ENCODE measurements at places on chromosomes 1 and 21. TPM values are rescaled to one million over a fixed set of nuclear protein-coding genes. Genes with fewer than 3 reads are reported as not detected.

GRCh38 chr1:113875714-113876113 lies 4.2 kb upstream of the PTPN22 start:
- no peak for DNase-seq

DNA sequence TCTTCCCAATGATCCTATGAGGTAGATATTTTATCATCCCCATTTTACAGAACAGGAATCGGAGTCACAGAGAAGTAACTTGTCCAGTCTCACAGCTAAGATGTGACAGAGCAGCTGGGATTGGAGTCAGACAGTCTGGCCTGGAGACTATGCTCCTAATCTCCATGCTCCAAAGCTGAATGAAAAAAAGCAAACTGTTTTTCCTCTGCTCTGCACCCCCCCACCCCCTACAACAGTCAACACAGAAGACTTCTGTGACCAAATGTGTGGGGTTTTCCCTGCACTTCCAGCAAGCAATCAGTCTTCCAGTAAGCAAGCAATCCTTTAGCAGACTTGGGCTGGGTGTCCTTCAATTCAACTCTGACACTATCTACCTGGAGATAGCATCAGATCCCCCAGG lies 33.2 kb downstream of the KIRREL1 start:
- DNase-seq = no peak

- no peak for DNase-seq
Measured at GRCh38 chr21:33762803-33763581, 120.7 kb downstream of the ITSN1 start.

DNA sequence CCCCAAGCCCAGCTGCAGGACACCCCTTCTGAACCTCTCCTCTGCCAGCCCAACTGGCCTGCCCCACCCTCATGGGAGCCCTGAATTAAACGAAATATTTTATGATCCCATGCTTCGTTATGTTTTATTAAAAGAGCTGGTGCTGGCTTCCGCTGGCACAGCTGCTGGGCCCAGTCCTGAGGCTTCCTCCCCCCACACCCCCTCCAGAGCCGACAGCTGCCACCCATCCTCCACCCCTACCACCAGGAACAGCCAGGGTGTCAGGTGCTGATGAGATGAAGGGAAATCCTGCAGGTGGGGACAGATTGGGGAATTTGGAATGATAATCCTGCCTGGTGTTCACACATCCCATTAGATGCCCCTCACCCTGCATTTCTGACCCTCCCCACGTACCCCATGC lies 19.0 kb downstream of the IGSF21 start:
- no peak for DNase-seq

DNA sequence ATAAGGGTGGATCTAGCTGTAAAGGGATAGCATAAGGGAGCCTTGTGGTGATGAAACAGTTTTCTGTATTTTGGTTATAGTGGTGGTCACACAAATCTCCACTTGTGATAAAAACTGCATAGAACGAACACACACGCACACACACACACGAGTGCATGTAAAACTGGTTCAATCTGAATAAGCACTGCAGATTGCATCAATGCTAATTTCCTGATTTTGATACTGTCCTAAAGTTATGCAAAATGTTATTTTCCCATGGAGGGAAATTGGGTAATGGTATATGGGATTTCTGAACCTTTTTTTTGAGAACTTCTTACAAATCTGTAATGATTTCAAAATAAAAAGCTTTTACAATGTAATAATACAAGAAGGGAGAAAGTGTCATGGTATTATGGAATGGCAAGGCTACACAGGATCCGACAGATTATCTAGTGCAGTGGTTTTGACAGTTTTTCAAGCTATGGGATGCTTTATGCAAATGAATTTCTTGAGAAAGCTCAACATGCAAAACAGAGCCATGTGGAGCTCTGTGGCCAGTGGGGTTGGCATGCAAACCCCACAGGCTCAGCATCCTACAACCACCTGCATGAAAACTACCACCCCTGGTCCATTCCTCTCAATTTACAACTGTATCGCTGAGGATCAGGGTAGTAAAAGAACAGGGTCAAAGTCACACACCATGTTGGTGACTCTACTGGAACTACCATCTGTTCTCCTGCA lies 18.8 kb downstream of the SLC41A1 start:
- DNase-seq = no peak

DNA sequence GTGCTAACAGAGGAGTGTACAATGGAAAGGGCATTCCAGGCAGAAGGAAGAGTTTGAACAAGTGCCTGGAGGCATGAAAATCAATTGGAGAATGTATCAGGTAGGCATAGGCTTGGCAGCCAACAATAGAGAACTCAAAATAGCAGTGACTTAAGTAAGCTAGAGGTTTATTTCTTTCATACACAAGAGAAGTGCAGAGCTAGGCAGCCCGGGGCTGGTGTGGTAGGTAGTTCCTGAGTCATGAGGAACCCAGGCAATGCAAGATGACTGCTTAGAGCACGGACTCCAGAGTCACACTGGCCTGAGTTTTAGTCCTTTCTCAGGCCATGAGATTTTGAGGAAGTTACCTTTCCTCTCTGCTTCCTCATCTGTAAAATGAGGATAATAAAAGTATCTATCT lies 74.8 kb upstream of the LRRN2 start:
- DNase-seq = no peak

DNA sequence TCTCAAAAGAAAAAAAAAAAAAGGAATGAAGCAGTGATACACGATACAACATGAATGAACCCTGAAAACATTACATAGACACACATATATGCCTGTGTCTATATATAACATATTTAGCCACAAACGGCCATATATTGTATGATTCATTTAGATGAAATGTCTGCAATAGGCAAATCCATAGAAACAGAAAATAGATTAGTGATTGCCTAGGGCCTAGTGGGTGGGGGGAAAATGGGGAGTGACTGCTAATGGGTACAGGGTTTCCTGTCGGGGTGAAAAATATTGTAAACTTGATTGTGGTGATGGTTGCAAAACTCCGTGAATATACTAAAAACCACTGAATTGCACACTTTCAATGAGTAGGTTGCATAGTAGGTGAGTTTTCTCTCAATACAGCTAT lies 6.0 kb upstream of the H6PD start:
- no peak for DNase-seq

GRCh38 chr1:164905869-164906268 lies 346.9 kb downstream of the PBX1 start:
- no peak for DNase-seq

- no peak for DNase-seq
Measured at GRCh38 chr1:97423403-97423802, 497.4 kb downstream of the DPYD start.

- DNase-seq = no peak
Measured at GRCh38 chr21:45639206-45640000, 4.1 kb upstream of the PCBP3 start.

GRCh38 chr21:15430023-15430422 lies 299.8 kb upstream of the USP25 start:
- DNase-seq = no peak

- DNase-seq = no peak
Measured at GRCh38 chr1:183567584-183567983, 22.7 kb downstream of the NCF2 start.

GRCh38 chr1:32622806-32623681 lies 27.3 kb downstream of the ZBTB8OS start:
- DNase-seq = no peak

DNA sequence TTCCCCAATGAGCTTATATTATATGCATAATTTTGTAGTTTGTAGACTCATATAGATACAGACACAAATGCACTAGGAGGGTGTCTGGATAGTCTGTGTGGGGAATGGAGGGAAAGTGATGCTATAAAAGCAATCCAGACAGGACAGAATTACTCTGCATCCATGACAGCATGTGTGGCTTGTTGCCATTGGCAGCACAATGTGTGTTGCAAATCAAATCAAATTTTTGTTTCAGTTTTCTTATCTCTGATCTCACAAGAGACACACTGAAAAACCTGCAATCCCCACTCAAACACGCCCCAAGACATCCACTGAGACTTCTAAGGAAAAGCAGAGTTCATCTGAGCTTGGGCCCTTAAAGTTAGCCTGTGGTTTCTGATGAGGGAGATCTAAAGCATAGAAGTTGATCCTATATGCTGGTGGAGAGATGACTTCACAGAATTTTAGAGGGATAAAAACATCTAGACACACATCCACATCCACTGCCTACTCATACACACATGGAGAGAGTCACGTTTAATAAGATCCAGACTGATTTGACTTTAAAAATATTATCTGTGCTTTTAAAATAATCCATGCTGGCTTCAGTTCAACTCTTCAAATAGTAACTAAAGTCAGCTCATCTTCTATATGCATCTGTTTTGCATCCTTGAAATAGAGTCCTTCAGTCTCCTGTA lies 313.0 kb upstream of the PLXNA2 start:
- no peak for DNase-seq

DNA sequence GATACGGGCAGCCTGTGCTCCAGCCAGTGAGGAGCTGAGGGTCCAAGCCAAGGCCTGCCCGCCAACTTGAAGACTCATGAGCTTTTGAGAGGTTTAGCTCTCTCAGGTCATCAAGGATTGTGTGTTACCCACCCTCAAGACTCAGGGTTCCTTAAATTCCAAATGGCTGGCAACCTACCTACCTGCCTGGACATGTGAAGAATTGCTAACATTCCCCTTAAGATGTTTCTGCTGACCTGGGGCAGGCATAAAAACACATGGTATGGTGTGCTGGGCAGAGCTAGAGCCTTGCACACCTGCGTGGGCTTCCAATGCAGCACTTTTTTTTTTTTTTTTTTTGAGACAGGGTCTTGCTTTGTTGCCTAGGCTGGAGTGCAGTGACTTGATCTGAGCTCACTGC lies 17.2 kb downstream of the PARP1 start:
- no peak for DNase-seq

- no peak for DNase-seq
Measured at GRCh38 chr1:92899780-92900179, 61.5 kb downstream of the DIPK1A start.

- no peak for DNase-seq
Measured at GRCh38 chr1:30698401-30698981, 24.9 kb downstream of the MATN1 start.

GRCh38 chr1:247247568-247247967 lies 8.3 kb upstream of the VN1R5 start:
- DNase-seq = no peak

DNA sequence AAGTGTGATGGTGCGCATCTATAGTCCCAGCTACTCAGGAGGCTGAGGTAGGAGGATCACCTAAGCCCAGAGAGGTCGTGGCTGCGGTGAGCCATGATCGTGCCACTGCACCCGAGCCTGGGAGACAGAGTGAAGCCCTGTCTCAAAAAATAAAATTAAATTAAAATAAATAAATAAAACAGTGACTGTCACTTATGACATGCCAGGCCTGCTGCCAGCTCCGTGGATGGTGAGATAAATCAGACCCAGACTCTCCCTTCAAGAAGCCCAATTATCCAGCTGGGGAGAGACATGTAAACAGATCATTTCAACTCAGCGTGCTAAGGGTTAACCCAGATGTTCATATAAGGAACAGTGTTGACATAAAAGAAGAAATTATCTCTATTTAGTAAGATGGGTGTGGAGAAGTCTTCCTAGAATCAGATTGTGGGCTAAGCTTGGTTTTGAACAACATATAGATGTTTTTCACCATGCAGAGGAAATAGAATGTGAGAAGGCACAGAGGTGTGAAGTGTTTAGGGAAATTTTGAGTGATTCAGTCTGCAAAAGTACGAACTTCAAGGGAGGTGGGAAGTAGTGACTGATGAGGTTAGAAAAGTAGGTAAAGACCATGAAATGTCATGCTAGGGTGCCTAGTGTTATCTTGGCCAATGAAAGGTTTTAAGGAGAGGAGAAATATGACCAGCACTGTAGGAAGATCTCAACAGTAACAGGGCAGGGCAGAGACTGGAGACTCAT lies 18.3 kb downstream of the YARS1 start:
- DNase-seq = no peak

- DNase-seq = no peak
Measured at GRCh38 chr1:246587606-246588005, 21.4 kb downstream of the CNST start.

DNA sequence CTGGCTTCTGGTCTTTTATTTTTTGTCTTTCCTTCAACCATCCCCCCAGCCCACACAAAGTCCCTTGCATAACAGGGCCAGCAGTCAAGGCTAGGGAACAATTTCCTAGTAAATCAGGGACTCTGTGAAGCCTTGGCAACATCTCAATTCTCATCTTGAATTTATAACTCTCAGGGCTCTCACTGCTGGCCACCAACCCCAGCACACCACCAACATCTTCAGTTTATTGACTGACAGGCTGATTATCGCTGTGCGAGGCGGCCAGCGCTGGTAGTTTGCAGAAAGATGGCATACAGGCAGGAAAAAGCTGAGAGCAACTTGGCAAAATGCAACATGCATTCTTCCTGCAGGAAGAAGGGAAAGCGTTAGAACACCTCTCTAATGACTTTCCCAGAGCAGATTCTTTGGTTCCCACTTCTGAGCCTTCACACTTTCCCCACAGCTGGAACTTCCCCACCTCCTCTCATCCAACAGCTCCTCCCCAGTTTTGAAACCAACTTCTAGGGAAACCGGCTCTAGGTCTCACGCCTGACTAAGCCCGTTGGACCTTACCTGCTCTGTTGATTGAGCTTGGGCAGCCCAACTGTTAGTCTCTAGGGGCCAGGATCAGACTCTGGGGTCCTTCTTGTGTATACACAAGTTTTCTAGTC lies 26.3 kb upstream of the CSF1 start:
- DNase-seq = no peak

GRCh38 chr21:15986277-15986676 lies 256.5 kb downstream of the USP25 start:
- no peak for DNase-seq

- DNase-seq = peak; percentile 40
Measured at GRCh38 chr1:228088586-228089498, 6.3 kb downstream of the ARF1 start.

GRCh38 chr1:82830690-82831380 lies 1030.1 kb downstream of the ADGRL2 start:
- no peak for DNase-seq

- DNase-seq = no peak
Measured at GRCh38 chr1:6646499-6647148, 22.0 kb downstream of the THAP3 start.

ANKRD35 gene
- 7.2 TPM for total RNA-seq

CATSPERE gene
- 2.0 TPM for total RNA-seq

OVAAL gene
- not detected for total RNA-seq

THEMIS2 gene
- total RNA-seq = 30.7 TPM

GCSAML gene
- total RNA-seq = 0.81 TPM

ITGB3BP gene
- total RNA-seq = 23.8 TPM

SERTAD4 gene
- total RNA-seq = 4.5 TPM

RAB3B gene
- total RNA-seq = 0.03 TPM

FAM163A gene
- not detected for total RNA-seq

SOAT1 gene
- 38.6 TPM for total RNA-seq

E2F2 gene
- 0.96 TPM for total RNA-seq

Measured in aorta (tissue), 5 donors.